ENCODE measurements at places on chromosomes 1 and 21.

DNA sequence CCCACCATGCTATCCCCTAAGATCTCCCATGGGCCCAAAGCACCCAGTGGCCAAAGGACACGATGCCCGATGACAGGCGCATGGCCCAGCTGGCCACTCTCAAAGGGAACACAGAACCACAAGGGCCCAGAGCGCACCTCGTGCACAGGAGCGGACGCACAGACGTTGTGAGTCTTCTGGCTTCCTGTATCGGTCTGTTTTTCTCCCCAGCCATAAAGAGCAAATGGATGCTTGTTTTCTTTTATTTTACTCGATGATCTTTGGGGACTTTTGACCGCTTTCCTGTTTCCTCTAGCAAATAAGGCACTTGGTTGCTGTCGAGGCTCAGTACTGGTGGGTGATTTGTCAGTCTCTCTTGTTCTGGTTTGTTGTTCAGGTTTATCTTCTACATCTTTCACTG is 16.2 kb downstream of the CCSAP start:
- DNase-seq = no peak

GRCh38 chr1:230463326-230463725 is 37.2 kb upstream of the PGBD5 start:
- DNase-seq = no peak

DNA sequence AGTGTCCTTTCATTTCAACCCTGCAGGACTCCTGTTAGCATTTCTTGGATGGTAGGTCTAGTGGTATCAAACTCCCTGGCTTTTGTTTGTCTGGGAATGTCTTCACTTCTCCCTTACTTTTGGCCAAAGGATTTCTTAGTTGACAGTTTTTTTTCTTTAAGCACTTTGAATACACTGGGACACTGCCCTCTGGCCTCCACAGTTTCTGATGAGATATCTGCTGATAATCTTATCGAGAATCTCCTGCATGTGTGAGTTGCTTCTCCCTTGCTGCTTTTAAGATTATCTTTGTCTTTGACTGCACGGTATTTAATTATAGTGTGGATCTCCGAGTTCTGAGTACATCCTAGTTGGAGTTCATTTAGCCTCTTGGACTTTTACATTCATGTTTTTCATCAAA is 13.3 kb downstream of the UTS2 start:
- DNase-seq = no peak

GRCh38 chr21:10521091-10521598 is at the start of gene TPTE:
Gene TPTE (plus strand): TSS chr21:10521583. CDS start chr21:10538724, 17,141 bp downstream.
- peak; percentile 31 for DNase-seq

DNA sequence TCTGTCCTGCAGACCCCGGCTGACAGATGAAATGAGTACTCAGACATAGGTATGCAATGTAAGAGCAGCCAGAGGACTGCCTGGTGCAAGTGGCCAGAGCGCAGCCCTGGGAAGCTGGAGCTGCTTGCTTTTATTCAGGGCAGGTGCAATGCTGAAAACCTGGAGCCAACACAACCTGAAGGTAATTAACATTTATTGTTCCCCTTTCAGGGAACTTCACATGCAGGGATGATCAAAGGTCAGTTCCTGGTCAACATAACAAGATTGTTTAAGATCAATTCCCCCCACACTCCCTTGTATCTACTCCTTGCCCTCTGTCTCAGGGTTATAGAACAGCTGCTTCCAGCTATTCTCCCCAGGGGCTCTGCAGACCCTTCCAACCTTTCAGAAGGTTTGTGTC is 48.7 kb upstream of the PRELP start:
- no peak for DNase-seq

DNA sequence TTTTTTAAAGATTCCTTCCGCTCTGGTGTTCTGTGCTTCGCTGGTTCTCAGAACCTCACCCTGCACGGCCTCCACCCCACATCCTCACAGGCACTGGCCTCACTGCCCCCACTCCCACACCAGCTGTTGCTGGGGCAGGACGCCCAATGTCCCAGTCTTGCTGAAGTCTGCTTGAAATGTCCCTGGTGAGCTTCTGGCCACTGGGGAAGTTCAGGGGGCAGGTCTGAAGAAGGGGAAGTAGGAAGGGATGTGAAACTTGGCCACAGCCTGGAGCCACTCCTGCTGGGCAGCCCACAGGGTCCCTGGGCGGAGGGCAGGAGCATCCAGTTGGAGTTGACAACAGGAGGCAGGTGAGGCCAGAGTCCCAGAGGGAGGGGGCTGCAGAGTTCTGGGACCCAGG is at the start of gene C1QA:
Gene C1QA, plus strand, starts transcription at position 276 of the 400 bp plus-strand sequence. CDS start 989 bp downstream, outside the sequence.
- no peak for DNase-seq

DNA sequence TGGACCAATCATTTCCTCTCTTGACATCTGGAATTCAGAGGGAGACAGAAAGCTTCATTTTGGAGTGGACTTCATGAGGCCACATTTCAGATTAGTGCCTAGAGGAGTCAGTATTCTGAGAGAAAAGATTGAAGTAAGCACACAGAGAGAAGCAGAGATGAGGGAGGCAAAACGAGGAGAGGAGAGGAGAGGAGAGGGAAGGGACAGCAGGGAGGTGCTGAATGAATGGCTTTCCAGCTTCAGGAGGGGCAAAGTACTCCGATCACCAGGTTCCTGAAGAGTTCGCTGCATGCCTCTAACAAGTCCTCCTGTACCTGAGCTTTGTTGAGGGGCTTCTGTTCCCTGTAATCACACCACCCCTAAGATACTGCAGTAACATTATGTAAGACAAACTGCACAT is 76.0 kb downstream of the NRIP1 start:
- no peak for DNase-seq

GRCh38 chr1:98003442-98003841 is 82.6 kb upstream of the DPYD start:
- no peak for DNase-seq

DNA sequence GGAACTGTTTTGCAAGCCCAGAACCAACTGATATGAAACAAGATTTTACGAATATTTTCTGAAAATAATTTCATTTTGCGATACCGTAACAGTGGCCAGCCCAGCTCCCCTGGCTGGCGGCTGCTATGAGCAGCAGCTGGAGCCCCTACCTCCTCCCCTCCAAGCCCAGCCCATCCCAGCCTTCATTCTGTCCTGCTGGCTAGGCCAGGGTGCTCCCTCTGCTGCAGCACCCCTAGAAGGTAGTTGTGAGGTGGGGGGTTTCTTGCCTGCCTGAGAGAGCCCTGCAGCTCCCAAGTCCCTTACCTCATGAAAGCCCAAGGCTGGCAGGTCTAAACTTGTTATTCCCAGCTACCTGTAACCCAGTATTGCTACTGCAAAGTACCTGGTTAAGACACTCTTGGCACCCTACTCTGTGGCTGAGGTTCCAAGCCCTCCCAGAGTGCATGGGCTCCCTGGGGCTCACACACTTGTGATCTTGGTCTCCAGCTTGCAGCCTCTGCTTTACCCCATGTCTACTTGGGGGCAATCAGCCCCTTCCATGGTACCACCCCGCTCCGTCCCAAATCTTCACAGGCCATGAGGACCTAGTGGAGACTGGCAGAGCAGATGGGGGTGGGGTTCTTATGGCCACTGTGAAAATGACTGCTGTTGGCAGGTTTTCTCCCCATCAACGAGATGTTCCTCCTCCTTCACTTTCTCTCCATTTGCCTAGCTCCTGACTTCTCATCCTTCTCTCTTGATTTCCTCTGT is 239.8 kb downstream of the TRABD2B start:
- DNase-seq = no peak

DNA sequence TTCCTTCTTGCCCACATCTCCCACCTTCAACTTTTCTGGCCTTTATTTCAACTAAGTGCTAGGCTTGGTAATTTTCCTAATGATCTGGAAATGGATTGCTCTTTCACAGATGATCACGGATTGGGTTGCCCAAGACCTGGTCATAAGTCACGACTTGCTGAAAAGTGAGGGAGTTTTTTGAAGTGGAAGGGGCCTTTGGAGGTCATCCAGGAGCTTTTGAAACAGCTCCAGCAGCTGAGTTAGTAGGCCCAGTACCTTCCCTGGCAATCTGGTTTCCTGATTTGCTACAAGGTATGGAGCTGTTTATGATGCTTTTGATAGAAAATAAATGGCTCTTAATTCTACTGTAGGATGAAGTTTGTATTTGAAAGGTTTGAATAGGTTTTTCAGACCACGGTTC is 20.4 kb downstream of the GREM2 start:
- DNase-seq = no peak

All from NCI-H748 treated with DMSO at 0.1 percent for 48 hours (cell line).